ENCODE measurements at places on chromosomes 5 and 9. TPM values are rescaled to one million over a fixed set of nuclear protein-coding genes. Genes with fewer than 3 reads are reported as not detected.

MIGA2 gene
- total RNA-seq = 45.4 TPM

MORN5 gene
- 0.57 TPM for total RNA-seq

PCDHB5 gene
- 29.4 TPM for total RNA-seq

SPINK4 gene
- total RNA-seq = not detected

All from progenitor cell of endocrine pancreas (in vitro differentiated cells).